Esophagus mucosa (tissue), 1 donor: ENCODE measurements at places on chromosomes 4 and X. TPM values are rescaled to one million over a fixed set of nuclear protein-coding genes. Genes with fewer than 3 reads are reported as not detected.

DNA sequence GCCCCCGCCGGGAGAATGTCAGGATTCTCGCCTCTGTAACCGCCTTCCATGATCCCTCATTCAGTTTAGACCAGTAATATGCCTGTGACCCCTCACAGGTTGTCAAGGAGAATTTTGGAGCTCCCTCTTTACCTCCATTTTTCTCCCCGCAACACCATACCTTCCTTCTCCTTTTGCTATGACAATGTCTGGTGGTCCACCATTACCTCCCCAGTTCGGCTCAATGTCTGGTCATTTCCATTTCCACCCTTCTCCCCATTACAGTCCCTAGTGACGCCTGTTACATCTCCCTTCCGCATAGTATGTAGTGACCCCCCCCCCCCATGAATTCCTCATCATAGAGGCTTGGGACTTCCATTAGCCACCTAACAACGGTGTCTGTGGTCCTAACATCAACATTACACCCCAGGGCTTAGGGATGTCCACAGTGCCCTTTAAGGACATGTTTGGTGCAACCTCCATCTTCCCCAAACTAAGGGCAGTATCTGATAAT is 700 bp downstream of the ARAF start:
- ATAC-seq, result no peak

- ATAC-seq, result no peak
Measured at GRCh38 chr4:78939667-78940008, 400 bp upstream of the PAQR3 start.

DNA sequence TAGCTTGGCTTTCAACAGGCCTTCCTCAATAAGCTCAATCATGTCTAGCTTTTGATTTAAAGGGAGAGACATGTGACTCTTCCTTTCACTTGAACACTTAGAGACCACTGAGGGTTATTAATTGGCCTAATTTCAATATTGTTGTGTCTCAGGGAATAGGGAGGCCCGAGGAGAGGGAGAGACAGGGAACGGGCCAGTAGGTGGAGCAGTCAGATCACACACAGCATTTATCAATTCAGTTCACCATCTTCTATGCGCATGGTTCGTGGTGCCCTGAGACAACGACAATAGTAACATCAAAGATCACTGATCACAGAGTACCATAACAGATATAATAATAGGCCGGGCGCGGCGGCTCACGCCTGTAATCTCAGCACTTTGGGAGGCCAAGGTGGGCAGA is 17.8 kb downstream of the ZNF81 start:
- no peak for ATAC-seq

DNA sequence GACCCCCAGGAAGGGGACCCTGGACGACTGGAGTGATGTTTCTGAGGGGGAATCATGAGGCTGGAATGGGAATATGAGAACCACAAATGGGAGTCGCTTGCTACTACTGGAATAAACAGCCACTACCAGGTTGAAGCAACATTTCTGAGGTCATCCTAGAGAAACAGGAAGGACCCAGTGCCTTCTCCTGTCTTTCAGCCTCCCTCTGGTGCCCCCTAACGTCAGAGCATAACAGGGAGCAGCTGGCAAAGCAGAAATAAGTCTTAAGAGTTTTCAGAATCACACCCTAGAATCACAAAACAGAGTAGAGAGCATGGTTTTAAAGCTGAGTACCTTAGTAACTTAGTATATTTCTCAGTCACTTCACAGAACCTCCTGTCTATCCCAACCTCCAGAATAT is 347.8 kb upstream of the PITX2 start:
- ATAC-seq, result no peak

DNA sequence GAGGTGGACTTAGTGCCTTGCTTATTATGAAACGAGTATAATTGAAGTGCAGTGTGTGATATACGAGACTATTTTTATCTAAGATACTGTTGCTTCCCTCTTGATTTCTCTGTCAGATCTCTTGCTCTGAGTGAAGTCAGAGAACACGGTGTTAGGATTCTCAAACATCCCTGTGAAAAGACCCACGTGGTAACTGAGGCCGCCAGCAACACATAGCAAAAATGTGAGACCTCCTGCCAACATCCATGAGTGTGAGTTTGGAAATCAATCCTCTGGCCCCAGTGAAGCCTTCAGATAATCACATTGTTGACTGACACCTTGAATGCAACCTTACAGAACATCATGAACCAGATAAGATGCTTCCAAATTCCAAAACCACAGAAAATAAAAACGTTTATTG is 954.4 kb downstream of the FAT4 start:
- ATAC-seq, result no peak

DNA sequence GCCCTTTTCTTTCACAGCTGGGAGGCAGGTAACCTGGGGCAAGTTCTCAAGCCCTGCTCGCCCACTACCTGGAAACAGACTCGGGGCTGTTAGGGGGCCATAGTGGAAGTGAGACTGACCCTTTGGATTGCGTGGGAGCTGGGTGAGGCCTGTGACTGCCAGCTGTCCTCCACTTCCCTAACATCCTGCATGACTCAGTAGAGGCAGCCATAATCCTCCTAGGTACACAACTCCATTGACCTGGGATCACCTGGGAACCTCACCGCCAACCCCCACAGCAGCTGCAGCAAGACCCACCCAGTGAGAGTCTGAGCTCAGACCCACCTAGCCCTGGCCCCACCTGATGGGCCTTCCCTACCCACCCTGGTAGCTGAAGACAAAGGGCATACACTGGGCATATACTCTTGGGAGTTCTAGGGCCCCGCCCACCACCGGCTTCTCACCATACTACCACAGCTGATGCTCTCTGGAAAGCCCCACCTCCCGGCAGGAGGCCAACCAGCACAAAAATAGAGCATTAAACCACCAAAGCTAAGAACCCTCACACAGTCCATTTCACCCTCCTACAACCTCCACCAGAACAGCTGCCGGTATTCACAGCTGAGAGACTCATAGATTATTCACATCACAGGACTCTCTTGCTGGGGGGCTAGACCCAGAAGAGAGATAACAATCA is 61.1 kb upstream of the DCTD start:
- ATAC-seq, result no peak

DNA sequence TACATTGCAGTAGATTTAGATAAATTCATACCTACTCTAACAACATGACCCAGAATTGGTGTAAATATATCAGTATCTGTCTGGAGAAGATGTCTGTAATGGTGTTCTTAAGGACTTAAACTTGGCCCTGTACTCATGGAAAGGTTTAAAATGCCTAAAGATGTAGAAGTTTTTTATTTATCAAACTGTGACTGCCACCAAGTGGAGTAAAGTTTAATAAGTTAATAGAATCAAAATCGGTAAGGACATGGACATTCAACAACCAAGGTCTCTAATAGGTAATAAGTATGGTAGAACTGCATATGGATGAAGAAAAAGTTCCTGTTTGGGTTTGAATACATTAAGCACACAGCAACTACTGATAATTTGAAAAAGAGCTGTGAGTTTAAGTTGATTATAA is 474.0 kb upstream of the NDST3 start:
- ATAC-seq, result no peak

- ATAC-seq, result no peak
Measured at GRCh38 chr4:157315968-157316367, 95.4 kb downstream of the GRIA2 start.

- ATAC-seq, result no peak
Measured at GRCh38 chr4:182808673-182809416, 108.3 kb downstream of the DCTD start.

DNA sequence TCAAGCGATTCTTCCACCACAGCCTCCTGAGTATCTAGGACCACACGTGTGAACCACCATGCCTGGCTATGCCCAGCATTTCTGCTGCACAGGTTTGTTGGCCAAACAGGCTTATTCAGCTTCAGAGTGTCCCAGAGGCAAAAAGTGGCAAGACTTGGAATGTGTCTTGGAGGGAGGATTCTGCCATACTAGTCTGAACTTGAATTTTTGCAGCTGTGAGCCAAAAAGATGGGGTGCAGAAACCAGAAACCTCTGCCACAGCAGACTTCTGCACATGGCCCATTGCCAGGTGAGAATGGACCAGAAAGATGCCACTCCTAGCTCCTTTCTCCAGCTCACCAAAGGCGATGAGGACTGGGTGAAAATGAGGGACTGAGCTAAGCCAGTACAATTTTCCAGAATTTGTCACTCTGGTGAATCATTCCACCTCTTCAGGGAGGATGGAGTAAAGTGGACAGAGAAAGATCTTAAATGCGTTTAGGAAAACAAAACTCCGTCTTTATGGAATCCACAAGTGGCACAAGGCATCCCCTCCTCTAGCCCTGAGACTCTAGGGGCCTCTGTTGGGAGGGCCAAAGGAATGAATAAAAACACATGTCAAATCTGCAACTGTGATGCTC is 369.1 kb upstream of the CLNK start:
- ATAC-seq, result peak; percentile 42

- ATAC-seq, result peak; percentile 77
Measured at GRCh38 chr4:183430317-183430993, 14.0 kb upstream of the CDKN2AIP start.

GRCh38 chrX:44585866-44586265 is 43.2 kb upstream of the FUNDC1 start:
- ATAC-seq, result peak; percentile 41

- ATAC-seq, result peak; percentile 29
Measured at GRCh38 chrX:39309018-39309635, 507.9 kb downstream of the MID1IP1 start.

GRCh38 chr4:14743601-14744000 is 258.7 kb upstream of the CPEB2 start:
- no peak for ATAC-seq

Gene LCORL
- total RNA-seq, result 10.0 TPM

Gene MEPE
- total RNA-seq, result not detected

Gene MAOA
- 88.9 TPM for total RNA-seq

Gene NOX1
- 0.08 TPM for total RNA-seq
